ENCODE measurements at places on chromosomes 5 and 9. TPM values are rescaled to one million over a fixed set of nuclear protein-coding genes. Genes with fewer than 3 reads are reported as not detected.

The SEMA4D gene
- 12.3 TPM for total RNA-seq

The PDLIM4 gene
- total RNA-seq: 129 TPM

The PDCD1LG2 gene
- total RNA-seq: 12.4 TPM

The DEPDC1B gene
- 38.6 TPM for total RNA-seq

The CYLC2 gene
- not detected for total RNA-seq

The CDKN2B-AS1 gene
- total RNA-seq: not detected

The TMEM215 gene
- not detected for total RNA-seq

The PCDHB16 gene
- under 0.01 TPM for total RNA-seq

DNA sequence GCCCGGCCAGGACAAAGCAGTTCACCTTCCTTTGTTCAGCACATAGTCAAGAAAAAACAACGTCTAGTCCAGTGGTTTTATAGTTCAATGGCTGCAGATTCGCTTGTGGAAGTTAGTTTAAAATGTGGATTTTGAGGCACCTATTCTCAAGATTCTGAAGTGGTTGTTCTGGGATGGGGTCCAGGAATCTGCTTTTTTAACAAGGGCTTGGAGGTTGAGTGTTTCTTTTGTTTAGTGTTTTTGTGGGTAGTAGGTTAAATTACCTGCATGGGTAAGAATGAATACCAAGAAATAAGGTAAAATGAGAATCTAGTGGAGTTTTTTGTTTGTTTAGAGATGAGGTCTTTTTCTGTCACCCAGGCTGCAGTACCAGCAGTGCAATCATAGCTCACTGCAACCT, 28.4 kb upstream of the NADK2 start:
- no peak for DNase-seq

GRCh38 chr5:139636207-139636792, 11.8 kb upstream of the CXXC5 start:
- no peak for DNase-seq

DNA sequence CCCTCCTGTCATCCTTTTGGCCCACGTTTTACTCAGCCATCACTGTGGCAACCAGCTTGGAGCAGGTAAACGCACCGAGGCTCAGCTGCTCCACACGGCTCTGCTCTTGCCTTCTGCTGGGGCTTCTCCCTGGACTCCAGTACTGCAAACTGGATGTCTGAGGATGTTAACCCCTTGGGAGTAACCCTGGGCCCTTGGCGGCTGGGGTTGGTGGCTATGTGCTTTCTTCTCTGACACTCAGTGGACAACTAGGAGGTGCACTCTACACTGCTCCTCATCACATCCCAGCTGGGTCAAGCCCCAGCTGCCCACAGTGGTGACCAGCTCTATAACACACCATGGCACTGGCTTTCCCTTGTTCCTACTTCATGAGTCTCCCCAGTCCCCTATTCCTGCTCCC, 12.2 kb upstream of the CYSTM1 start:
- DNase-seq: no peak

- DNase-seq: no peak
Observed at GRCh38 chr9:97415146-97415545, 3.2 kb downstream of the TDRD7 start.

GRCh38 chr5:1504617-1505016, 19.1 kb downstream of the LPCAT1 start:
- DNase-seq: no peak

- DNase-seq: no peak
Observed at GRCh38 chr5:62948301-62948700, 369.7 kb downstream of the LRRC70 start.

GRCh38 chr9:136261686-136262430, 16.2 kb upstream of the QSOX2 start:
- no peak for DNase-seq

DNA sequence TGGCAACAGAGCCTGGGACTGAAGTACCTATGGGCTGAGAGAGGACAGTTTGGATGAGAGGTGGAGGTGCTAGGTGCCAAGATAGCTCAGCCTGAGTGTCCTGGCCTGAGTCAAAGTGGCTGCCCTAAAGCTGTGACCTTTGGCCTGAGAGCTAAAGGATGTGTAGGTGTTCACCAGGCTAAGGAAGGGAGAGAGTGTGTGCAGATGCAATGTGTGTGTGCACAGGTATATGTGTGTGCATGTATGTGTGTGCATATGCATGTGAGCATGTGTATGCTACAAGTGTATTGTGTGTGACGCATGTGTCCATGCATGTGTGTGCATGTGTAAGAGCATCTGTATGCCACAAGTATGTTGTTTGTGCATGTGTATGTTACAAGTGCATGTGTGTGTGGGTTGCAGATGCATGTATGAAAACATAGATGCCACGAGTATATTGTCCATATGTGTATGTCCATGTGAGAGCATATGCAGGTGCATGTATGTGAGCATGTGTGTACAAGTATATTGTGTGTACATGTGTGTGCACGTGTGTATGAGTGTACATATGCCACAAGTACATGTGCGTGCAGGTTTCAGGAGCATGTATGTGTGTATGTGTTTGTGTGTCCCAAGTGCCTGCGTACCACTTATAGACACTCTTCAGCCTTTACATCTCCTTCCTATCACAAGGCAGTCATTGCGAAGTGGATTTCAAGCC, 102.6 kb downstream of the SH3TC2 start:
- DNase-seq: no peak

- DNase-seq: no peak
Observed at GRCh38 chr5:139394654-139395566, at the start of gene PROB1. PROB1 (minus strand) TSS chr5:139395104; CDS start chr5:139395081, 23 bp downstream.

DNA sequence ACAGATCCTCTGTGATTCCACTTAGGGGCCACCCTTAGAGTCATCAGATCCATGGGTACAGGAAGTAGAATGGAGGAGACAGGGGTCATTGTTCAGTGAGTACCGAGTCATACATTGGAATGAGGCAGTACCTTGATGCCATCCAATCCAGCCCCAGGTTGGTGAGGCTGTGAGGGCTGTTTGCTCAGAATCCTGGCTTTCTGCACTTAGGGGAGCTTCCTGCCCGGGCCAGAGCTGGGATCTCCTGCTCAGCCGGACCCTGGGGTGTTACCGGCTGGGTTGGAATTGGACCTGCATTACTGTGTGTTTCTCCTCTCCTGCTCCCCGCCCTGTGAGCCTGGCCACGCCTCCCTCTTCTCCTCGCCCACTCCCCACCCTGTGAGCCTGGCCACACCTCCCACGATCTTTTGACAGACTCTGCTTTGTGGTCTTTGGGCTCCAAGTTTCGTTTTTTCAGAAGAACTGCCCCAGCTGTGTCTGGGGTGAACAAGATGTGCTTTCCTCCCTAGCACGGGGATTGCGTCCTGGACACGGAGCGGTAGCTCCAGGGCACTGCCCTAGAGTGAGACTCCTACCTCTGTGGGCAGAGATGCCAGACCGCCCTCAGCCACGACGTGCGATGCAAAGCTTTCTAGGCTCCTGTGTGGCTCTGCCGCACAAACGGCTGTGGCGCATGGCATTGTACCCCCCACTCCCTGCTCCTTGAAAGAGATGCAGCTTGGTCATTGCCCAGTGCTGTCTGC, 15.4 kb downstream of the TRAF2 start:
- DNase-seq: peak; percentile 75

- DNase-seq: no peak
Observed at GRCh38 chr5:93247105-93247504, 333.9 kb downstream of the NR2F1-AS1 start.

DNA sequence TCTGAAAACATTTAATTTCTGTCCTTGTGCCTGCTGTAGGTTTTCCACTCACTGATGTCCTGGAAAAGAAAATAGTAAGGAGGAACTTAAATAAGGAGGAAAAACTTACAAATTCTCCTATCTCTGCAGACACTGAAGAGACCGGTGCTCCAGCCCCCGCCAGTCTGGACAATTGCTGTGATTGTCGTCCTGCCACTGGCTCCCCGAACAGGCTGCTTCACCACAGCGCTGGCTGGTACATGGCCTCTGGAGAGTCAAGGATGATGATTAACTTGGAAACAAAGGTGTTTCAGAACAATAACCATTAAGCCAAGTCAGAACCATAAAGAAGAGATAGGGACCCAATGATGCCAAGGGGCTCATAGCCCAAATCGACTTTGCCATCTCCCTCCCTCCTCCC, 7.3 kb downstream of the PLAC8L1 start:
- DNase-seq: no peak

GRCh38 chr5:24161559-24161958, 483.2 kb downstream of the CDH10 start:
- peak; percentile 52 for DNase-seq

DNA sequence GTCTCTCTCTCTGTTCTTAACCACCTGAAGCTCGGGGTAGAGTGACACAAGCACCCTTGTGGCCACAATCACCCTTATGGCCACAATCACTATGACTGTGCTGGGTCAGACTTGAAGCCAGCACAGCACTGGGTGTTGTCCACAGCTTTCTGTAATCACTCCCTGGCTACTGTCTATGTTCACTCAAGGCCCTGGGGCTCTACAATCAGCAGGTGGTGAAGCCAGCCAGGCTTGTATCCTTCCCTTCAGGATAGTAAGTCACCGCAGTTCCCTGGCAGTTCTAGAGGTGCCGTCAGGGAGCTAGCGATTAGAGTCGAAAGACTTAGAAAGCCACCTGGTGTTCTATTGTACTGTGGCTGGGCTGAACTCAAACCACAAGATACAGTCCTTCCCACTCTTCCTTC, 44.2 kb downstream of the GDA start:
- no peak for DNase-seq

- no peak for DNase-seq
Observed at GRCh38 chr5:18003784-18004183, 369.5 kb downstream of the TAF11L14 start.

GRCh38 chr5:168579488-168580226, 489 bp upstream of the PANK3 start:
- peak; percentile 87 for DNase-seq

GRCh38 chr5:21397693-21398092, 1409.7 kb upstream of the CDH18 start:
- no peak for DNase-seq

DNA sequence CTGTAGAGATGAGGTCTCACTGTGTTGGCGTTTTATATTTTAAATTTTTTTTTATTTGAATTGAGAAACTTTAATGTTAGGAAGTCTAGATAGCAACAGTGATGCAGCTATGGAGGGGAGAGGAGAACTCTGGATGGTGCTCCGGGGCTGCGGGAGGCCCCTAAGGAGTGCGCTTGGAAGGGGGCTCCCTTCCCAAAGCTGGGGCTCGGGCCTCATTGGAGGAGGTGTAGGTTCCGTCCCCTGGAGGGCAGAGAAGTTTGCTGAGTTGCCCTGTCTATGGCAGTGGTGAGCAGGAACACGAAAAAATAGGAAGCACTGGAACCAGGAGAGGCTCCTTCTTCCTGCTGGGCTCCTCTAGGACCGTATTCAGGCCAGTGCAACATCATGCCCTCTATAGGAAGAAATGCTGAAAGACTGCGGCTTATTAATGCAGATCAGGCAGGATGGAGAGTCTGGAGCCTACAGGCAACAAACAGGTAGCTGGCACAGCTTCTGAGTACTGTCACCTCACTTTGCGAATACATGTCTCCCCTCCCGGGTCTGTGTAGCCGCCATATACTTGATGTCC, 16.1 kb downstream of the AHRR start:
- no peak for DNase-seq

GRCh38 chr9:9753266-9753665, 859.5 kb downstream of the PTPRD start:
- no peak for DNase-seq
